T-helper 22 cell (primary cell): ENCODE measurements at places on chromosomes 4 and X.

DNA sequence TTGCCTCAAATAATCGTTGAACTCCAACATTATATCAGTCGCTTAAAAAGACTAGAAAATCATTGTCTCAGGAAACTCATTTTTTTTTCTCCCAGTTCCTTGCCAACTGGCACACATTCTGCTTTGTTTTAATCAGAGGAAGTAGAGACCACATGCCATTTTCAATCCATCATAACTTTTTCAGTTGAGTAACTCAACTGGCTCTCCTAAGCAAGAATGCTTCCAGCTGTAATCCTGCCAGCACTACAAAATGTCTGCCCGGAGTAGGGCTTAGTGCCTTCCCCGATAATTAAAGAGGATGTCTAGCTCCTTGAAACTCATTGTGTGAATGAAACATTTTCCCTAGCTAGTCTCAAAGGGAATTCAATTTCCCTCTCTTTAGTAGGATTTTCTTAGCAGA, 33.0 kb downstream of the FREM3 start:
- DNase-seq = no peak

DNA sequence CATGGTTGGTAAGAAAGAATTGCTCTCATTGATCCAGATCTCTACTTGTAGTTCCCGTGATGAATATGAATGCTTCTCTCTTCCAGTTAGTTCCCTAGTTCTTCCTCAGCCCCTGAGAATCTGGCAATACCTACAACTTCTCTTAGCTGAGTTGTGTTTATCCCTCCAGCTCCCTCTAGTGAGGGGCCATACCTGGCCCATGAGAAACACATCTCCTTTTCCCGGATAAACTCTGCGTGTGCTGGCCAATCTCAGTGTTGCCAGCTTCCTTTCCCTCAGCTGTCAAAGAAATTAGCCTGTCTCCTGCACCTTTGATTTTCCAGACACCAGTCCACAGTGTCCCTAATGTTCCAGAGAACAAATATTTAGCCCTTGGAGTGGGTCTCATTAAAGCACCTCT, 5.7 kb downstream of the CBLL2 start:
- no peak for DNase-seq

- no peak for DNase-seq
Observed at GRCh38 chr4:111269439-111269838, 646.6 kb upstream of the PITX2 start.

GRCh38 chr4:189299706-189300105, 641.0 kb upstream of the FRG1 start:
- DNase-seq = no peak

DNA sequence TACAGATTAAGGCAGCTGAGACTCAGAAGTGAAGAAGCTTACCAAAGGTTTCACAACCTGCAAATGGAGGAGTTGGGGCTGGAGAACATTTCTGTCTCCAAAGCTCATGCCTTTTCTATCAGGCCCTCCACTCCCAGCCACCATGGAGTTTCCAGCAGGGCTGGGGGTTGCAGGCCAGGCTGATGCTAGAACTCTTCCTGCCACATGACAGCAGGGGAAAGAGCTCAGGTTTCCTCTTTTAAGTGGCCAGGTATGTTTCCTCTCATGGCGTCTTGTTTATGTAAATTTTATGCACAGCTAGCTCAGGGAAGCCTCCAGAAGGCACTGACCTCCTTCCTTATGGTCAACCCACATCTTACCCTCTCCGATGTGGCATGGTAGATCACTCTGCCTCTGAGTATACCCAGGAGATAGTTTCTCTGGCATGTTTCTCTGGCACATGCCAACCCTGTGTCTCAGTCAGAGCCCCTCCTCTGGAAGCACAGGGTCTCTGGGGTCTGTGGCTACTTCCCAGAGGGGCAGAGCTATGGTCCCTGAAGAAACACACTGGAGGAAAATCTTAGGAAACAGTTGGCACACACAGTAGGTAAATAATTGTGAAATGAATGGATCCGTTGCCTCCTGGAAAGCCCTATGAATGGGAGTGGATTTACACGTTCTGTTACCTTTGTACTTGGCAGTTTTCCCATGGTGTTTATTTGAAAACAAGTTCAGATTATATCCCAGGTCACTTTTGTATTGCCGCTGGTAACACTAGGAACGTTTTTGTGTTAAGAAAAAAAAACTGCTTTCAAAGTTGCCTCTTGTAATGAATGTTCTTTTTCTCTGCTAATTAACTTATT, 28.9 kb downstream of the PDK3 start:
- no peak for DNase-seq

- no peak for DNase-seq
Observed at GRCh38 chr4:7381221-7381889, 53.4 kb downstream of the PSAPL1 start.

DNA sequence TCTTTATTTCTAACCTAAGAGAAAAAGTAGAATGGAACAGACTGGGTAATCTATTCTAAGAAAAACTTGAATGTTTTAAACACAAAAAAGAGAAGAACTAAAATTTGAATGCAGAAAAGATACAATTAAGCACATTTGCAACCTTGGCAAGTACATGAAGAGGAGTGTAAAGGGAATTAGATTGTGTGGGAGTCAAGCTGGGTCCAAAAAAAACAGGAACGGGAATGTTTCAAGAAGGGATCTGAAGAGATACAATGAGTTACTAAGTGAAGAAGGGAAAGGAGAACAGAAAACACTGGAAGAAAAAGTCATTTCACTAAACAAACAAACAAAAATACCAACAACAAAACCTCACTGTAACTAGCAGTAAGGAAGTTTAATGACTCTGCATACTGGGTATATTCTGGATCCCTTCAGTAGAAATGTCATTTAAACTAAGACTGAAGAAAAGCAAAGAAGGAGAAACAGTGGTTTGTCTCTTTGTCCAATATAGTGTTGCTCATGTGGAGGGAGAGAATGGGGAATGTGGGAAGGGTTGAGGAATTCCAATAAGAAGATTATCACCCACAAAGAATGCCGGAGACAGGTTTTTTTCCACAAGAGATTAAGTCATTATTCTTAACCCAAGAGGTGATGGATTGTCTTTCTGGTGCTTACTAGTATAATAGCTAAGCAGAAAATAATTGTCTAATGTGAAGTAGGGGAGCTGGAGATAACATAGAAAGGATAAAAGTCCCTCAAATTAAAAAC, 50.4 kb upstream of the PTPN13 start:
- no peak for DNase-seq

- no peak for DNase-seq
Observed at GRCh38 chr4:119623025-119623424, 5.6 kb downstream of the PDE5A start.

DNA sequence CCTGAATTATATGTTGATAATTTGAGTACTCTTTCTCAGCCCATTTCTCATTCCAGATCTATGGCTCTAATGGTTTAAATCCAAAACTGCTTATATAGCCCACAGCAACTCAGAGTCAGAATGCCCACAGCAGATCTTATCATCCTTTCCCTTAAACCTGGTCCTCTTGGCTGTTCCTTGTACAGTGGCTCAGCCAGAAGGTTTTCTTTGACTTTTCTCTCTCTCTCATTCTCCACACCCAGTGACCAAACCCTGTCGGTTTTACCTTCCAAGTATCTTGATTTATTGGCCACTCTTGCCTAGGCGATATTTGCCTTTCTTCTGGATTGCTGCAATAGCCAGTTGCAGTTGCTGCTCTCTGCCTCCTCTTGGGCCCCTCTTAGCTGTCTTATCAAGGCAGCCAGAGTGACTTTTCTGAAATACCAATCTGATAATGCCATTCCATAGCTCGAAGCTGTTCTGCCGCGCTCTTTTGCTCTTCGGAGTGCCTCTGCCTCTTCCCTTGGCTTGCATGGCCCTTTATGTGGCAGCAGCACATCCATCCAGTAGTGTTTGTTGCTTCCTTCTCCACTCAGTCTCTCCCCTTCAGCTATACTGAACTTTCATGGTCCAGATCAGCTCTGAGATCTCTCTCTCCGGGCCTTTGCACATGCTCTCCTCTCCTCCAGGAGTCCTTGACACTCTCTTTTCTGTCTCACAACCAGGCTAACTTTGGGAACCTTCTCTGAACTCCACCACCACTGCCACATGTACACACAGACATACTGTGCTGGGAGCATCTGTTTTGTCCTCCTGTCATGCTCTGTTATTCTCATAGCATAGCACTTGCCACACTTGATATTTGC, 11.8 kb downstream of the GAB1 start:
- no peak for DNase-seq

DNA sequence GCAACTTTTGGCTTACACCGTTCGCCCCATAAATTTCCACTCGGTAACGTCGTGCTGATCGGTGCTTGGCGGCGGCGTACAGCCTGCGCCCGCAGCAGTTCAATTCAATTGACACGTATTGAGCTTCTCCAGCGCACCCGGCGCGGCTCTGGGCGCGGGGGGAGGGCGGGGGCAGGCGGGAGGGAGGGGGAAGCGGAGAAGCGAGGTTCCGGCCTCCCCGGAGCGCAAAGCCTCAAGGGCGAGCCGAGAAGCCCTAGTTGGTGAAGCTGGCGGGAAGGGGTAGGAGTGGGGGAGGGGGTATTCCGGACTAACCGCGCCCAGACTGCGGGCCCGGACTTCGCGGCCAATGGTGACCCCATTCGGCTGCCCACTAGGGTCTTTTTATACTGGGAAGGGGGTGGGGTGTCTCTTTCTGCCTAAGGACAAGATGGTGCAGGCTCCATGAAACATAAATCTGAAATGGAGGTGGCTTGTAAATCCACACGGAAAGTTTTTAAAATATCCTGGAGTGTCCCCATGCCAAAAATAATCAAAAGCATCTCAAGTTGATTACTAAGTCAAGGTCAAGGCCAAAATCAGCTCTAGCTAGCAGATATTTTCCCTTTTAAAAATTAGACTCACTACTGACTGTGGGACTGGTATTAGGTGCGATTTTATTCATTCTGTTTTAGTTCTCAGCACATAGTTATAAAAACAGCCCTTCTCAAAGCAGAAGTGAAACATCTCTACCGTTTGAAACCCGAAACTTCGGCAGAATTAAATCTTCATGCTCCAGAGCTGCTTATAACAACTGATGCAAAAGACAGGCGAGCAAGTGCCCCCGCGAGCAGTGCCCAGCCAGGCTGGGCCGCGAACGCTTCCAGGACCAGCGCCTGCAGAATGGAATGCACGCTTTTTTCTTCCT, 1.5 kb upstream of the BCOR start:
- no peak for DNase-seq

- DNase-seq = no peak
Observed at GRCh38 chrX:31178064-31178768, 106.4 kb upstream of the FTHL17 start.

- DNase-seq = no peak
Observed at GRCh38 chr4:94548571-94548970, 96.8 kb downstream of the PDLIM5 start.

DNA sequence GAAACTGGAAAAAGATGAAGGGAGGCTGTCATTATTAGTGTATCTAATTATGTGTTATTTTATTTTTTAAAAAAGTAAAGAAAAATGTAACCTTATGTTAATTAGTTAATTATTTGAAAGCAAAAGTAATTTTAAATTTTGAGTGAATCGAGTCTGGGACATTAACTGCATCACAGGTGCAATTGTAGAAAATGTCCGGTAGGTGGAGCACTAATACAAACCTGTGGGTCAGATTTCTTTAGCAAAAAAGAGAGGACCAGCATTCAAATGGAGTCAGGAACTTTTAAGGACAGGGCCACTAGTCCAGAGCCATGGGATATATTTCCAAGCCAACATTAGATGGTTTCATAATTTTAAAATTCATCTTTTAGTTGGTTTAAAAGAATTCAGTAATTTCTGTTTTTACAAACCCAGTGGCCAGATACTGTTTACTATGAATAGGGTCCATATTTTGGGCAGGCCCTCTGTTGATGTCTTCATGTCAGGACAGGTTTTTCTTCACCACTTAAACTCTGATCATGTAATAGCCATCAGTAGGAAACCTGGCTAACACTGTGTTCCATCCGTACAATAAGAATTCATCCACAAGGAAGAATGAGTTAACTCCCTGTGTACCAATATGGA, 27.2 kb downstream of the BST1 start:
- DNase-seq = no peak

- DNase-seq = no peak
Observed at GRCh38 chr4:131248314-131248713, 1900.8 kb upstream of the PCDH10 start.

- DNase-seq = no peak
Observed at GRCh38 chrX:46991664-46992063, 79.4 kb downstream of the JADE3 start.

DNA sequence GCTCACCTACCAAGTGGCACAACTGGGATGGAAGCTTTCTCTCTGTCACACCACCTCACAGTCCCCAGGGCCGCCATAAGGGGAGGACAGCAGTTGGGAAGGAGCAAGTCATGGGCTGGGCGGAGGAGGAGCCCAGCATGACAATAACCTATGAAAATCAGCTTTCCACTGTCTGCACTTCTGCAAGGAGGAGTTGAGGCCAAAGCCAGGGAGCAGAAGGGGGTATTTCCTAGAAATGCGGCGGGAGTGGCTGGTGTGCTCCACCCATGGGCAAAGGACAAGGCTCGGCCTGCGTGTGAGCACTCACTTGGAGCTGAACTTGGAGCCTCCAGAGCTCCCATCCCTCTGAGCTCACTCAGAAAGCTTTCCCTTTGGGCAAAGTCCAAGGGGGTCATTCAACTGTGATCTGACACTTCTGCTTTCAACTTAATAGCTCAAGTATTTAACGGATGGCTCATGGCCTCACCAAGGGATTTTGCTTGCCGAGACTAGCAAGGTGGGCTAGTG, 18.5 kb downstream of the APLN start:
- no peak for DNase-seq

DNA sequence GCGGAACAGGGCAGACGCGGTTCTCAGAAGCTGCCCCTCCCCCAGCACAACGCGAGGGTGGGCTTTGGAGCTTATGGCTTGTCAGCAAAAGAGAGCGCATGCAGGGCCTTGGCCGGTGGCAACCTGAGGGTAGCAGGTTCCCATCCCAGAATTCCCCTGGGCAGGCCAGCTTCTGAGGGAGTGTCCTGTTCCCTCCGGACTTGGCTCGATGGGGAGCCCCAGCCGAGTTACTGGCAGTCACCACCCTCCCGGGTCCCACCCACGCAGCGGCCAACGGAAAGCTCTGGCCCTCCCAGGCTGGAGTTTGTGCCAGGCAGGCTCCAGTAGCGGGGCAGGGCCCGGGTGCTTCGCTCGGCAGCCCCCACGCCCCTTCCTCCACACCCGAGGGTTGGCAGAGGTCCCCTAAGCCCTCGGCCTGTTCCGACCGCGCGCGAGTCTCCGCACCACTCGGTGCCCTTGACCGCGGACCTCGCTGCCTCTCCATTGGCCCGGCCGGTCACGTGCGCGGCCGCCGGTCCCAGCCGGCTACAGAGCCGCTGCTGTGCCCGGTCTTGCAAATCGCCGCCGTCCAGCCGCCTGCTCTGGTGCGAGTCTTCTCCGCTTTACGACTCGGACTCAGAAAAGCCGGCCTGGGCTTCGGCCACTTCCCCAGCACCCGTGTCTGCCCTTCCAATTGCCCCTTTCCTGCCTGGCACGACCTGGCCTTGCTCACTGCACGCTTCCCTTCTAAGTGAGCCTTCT, 20.9 kb upstream of the MTM1 start:
- no peak for DNase-seq

- DNase-seq = no peak
Observed at GRCh38 chr4:19689511-19689910, 562.2 kb upstream of the SLIT2 start.

- no peak for DNase-seq
Observed at GRCh38 chr4:22130741-22131140, 182.2 kb upstream of the KCNIP4 start.

- no peak for DNase-seq
Observed at GRCh38 chr4:89753601-89754066, 83.3 kb downstream of the SNCA start.
